ENCODE measurements at places on chromosomes 4 and X.

DNA sequence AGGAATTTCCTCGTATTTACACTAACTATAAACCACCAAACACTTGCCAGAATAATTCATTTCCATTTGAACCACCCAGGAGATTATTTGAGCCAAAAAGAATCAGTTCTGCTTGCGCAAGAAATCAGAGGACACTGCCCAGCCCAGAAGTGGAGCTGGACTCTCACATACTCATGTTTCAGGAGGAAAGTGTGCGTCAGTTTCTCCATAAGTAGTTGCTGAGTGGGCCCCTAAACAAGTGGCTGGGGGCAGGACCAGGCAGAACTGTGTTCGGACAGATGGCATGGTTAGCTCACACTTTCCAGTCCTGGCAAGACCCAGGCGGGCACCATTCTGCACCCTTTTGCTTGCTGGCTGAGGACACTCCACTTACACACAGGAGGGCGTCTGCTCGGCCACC lies 38.8 kb downstream of the BTC start:
- DNase-seq, result no peak

- DNase-seq, result no peak
These were observed 64.1 kb upstream of the GPM6A start for GRCh38 chr4:175875993-175876771.

- no peak for DNase-seq
These were observed 41.9 kb upstream of the PDHA2 start for GRCh38 chr4:95798003-95798402.

DNA sequence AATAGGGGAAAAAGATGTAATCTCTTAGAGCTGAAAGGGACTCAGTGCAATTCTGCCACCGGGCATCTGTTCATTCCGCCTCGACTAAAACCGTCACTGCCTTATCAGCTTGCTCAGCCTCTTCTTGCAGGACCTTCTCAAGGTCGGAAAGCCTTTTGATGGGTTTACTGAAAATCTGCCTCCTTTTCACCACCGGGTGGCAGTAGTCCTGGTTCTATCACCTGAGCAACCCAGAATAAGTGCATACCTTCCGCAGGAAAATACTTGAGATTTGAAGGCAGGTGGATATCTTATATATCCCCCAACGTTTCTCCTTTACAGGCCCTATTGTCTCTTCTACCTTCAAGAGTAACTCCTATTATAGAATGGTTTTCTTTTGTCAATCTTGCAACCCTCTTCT lies 103.4 kb upstream of the PAK3 start:
- no peak for DNase-seq

DNA sequence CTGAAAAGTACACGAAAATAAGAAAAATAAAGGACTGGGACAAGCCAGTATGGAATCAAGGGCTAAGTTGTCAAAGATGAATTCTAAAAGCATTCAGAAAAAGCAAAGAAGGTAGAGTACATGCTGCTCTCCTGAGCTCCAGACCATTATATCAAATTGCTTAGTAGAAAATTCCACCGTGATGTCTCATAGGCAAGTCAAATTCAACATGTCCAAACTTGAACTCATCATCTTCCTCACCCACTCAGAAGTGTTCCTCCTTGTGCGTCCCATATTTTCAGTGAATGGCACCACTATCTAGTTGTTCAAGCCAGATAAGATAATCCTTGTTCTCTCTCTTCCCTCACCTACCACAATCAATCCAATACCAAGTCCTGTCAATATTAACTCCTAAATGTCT lies 37.5 kb upstream of the IL13RA2 start:
- DNase-seq, result no peak

DNA sequence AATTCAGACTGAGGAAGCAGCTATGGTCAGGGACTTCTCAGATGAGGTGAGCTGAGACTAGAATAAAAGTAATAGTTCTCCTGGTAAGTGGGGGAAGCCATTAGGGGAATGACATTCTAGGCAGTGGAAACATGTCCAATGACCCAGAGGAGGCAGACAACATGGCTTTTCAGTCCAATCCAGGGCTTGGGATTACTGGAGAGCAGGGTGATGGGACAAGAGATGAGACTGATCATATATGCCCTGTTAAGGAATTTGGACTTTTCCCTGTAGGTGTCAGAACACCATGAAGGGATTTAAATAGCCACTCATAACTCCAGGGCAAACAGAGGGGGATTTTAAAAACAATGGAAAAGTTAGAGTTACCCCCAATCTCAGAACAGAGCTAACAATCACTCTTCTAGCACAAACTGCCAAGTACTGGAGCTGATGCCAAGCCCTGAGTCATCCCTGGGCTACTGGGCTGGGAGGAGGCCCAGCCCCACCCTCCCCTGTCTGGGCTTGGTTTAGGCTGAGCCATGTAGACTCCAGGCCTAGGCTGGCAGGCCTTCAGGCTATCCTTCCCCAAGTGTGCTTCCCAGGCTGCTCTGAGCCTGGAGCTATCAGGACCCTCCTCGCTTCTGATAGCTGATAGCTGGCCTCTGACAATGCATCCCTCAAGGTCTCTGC lies 22.7 kb upstream of the MSN start:
- no peak for DNase-seq

DNA sequence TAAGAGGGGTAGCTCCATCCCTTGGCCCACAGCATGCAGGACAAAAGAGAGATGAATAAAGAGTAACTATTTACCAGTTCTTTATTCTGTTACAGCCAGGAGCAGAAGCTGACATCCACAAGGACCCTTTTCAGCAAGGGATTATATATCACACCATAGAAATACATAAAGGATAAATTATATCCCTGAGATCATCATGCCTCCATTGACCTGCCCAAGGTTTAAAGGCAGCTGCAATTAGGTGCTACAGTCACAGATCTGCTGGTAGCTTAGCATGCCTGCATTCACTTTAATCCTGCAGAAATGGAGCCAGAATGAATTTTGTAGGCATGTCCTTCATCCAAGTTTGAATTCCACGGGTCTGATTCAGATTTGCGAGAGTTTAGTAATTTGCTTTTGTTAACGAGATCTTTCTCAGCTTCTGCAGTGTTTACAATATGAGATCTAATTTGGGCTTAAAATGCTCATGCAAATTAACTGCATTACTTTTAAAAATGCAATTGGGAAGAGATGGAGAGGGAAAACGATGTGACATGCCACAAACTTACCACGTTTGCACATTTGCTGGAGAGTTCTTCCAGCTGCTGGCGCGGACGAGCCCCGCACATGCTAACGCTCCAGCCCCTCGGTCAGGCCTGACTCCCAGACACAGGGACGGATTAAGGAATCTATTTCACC lies 327.0 kb upstream of the NOCT start:
- DNase-seq, result no peak

GRCh38 chr4:7280926-7281690 lies 88.8 kb downstream of the SORCS2 start:
- DNase-seq, result peak; percentile 34

DNA sequence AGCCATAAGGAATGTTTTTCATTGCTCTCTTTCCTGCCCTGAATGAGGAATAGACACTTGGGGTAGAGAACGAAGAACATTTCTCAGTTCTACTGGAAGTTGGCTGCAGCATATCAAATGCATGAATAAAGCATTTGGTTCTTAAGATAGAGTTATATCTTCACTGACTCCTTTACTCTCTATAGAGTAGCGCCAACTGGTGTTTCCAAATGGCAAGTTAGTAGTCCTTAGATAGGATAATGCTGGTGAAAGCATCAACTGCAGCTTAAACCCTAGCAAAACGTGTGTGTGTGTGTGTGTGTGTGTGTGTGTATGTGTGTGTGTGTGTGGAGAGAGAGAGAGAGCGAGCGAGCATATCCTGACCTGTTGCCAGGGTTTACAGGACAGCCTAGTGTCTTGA lies 62.2 kb upstream of the FRMPD4 start:
- DNase-seq, result no peak

DNA sequence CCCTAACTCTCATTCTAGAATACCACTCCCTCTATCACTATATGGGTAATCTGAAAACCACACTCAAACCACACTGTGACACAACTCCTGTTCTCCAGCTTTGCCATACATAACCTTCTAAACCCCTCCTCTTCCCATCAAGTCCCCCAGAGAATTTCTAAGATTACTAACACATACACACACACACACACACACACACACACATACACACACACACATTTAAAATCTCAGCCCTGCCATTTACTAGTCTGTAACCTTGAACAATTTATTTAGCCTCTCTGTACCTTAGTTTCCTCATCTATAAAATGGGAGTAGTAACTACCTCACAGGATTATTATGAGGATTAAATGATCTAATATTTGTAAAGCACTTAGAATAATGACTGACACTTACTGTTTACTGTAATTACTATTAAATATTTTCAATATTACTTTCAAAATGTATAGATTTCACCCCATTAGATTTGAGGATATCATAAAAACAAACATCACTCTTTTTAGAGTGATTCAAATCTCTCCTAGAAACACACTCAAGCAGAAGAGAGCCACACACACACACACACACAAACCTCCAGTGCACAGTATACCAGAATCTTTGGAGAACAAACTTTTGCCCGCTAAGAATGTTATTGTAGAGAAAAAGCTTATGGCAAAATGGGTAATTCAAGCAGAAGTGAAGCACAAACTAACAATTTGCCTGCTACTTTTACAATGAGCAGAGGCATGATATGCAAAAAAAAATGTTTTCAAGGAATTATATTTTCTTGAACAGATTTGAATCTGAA lies 3.8 kb downstream of the ANKRD50 start:
- no peak for DNase-seq

- DNase-seq, result no peak
These were observed 312.4 kb downstream of the ARHGAP10 start for GRCh38 chr4:148044089-148044911.

GRCh38 chr4:7196288-7196651 lies 3.9 kb downstream of the SORCS2 start:
- no peak for DNase-seq
